Occipital lobe (tissue), 3 donors: ENCODE measurements at places on chromosomes 16 and 17.
A peak's percentile ranks its signal among the peaks of the same experiment; 100 is the strongest.

DNA sequence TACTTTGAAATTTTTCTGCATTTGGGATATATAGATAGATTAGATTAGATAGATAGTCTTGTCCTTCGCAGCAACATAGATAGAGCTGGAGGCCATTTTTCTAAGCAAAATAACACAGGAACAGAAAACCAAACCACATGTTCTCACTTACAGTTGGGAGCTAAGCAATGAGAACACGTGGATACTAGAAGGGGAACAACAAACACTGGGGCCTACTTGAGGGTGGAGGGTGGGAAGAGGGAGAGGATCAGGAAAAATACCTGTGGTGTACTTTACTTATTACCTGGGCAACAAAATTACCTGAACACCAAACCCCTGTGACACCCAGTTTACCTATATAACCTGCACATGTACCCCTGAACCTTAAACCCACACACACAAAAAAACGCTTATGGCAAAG is 14.3 kb downstream of the PRKAR1A start:
- no peak for DNase-seq

GRCh38 chr16:1723450-1724147 is 17.6 kb downstream of the MAPK8IP3 start:
- DNase-seq = no peak

GRCh38 chr16:75818491-75818890 is 92.2 kb upstream of the CPHXL start:
- no peak for DNase-seq

GRCh38 chr16:21554795-21555585 is 44.4 kb upstream of the METTL9 start:
- DNase-seq = peak; percentile 84

DNA sequence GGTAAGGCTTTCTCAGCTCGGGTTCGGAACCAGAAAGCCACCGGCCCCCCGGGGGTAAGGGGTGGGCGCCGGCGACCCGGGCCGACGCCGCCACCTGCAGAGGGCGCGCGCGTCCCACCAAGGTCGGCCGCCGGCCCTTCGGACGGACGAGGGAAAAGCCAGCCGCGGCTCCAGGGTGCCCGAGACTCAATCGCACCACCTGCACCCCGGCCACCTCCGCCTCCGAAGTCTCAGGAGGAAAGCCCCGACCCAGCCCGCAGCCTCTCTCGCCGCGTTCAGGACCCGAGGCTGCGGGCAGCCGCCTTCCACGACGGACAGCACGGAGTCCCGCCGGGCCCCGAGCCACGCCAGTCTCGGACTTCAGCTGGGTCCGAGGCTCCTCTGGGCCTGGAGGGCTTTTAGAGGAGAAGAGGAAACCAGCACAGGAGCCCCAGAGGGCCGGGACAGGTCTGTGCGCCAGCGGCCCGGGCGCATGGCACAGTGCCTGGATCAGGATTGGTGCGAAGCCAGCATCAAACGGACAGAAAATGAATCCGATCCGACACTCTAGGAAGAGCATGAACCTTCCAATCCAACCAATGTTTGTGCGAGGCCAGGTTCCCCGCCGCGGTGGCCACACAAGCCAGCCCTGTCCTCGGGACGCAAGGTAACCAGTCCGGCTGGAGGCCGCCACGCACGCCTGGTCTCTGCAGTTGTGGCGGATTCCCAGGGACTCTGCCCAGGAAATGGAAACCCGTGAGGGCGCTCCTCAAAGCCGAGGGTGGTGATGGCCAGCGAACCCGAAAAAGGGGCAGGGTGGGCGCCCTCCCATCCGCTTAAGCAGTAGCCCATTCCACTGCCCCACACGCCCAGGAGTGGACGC is 6.7 kb downstream of the CBX8 start:
- DNase-seq = no peak

GRCh38 chr16:3046641-3047386 is 453 bp downstream of the MMP25 start:
- no peak for DNase-seq

DNA sequence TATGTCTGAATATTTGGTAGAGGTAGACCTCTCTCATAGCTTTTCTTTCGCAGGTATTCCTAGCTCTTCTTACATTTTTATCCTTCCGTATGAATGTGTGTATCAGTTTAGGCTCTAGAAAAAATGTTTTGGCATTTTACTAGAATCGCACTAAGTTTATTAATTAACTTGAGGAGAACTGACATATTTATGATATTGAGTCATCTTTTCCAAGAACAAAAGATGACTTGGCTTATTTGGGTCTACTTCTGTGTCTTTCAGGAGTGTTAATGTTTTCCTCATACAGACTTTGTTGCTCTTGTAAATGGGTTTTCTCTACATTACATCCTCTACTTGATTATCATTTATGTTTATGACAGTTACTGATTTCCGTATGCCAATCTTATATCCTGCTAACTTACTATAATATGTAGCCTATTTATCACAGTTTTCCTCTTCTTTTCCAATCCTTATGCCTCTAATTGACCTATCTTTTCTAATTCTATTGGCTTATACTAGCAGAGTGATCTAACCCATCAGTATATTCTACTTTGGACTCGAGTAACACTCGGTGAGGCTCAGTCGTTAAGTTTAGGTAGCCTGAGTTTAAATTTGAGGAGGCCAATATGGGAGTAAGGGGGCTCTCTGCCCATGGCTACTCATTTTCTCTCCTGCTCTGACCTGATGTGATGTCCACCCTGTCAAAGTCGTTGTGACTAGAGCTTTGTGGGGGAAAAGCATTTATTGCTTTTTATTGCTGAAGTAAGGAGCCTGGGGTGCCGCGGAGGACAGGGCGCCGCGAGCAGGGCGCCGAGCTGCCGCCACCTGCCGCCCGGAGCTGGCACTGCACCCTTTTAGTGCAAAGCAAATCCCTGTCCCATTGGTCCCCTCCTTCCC is 20.0 kb downstream of the ST6GALNAC1 start:
- peak; percentile 31 for DNase-seq

DNA sequence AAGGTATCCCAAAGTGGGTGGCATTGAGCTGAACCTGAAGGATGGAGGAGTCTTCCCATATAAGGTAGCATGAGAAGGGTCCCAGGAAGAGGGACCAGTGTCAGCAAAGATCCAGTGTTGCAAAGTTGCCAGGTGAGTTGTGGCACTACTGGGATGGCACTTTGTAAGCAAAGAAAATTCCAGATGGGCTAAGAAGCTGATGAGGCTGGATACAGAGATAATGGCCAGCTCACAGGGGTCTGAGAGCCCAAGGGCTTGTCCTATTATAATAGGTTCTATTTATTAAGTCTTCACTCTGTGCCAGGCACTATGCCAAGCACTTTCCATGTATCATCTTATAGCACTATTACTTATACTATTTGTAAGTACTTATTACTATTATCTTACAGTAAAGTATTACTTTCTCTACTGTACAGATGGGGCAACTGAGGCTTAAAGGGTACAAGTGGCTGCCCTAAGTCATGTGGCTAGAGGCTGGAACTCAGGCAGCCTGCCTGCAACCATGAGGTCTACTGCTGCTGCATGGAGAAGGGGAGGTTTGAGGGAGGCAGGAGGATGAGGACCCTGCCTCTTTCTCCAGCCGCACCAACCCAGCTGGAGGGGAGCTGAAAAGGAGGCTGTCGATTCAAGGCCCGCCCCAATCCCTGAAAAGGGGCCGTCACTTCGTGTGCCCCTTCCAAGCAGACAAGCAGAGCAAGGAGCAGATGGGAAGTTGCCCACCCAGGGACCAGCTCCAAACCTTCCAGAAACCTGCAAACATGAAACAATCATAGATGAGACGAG is 86.5 kb downstream of the C16orf78 start:
- no peak for DNase-seq

- no peak for DNase-seq
Measured at GRCh38 chr16:610513-611381, 20.0 kb upstream of the WFIKKN1 start.

DNA sequence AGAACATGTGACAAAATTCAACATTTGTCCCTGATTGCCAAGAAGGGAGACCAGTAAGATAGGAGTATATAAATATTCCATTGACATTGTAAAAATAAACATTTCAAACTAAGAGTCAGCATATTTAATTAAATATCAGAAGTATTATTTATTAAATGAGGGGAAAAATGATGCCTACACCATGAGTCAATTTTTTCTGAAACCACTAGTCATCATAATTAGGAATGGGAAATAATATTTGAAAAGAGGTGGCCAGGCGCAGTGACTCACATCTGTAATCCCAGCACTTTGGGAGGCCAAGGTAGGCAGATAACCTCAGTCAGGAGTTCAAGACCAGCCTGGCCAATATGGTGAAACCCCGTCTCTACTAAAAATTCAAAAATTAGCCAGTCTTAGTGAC is 2.1 kb downstream of the CMTM1 start:
- DNase-seq = no peak

DNA sequence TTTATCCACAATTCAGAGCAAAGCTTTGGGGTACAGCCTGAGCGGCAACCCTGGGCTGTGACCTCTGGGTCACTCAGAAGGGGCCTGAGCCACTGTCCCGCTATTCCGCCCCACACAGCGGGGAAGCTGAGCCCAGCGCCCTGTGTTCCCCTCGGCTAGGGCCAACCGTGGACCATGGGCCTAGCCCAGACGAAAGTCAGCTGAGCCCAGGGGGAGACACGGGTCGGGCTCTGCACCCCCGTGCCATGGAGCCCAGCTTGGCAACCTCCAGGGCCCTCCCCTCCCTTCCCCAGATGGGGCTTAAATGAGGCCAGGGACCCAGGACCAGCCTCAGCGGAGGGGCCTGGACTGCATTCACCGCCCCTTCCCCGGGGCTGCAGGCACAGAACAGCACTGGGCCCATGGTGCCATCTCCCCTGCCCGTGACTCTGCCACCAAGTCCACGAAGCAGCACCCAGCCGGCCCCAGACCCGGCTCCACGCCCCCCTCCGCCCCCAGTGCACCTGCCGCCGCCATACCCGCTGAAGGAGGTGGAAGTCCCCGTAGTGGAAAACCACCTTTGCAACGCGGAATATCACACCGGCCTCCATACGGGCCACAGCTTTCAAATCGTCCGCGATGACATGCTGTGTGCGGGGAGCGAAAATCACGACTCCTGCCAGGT is 1.8 kb downstream of the TPSD1 start:
- no peak for DNase-seq

- no peak for DNase-seq
Measured at GRCh38 chr16:1098266-1098991, 2.4 kb upstream of the C1QTNF8 start.

DNA sequence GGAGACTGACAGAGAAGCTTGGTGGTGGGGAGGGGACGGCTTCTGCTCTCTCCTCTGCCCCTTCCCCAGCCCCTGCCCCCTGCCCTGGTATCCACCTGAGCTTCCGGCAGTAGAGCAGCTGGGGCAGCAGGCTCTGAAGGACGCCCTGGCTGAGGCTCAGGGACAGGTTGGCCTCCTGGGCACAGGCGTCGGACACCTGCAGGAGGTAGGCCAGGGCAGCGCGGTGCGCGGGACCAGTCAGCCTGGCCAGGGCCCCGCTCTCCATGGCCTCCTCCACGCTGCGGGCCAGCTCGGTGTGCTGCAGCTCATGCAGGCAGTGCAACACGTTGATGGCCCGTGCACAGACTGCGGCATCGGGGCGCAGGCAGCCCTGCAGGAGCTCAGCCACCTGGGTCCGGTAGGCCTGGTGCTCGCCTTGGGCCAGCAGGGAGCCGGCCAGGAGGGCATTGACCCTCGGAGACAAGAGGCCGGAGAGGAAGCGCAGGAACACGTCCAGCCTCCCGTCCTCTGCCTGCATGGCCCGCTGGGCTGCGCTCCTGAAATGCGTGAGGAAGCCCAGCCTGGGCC is 14.2 kb downstream of the NLRC3 start:
- no peak for DNase-seq

DNA sequence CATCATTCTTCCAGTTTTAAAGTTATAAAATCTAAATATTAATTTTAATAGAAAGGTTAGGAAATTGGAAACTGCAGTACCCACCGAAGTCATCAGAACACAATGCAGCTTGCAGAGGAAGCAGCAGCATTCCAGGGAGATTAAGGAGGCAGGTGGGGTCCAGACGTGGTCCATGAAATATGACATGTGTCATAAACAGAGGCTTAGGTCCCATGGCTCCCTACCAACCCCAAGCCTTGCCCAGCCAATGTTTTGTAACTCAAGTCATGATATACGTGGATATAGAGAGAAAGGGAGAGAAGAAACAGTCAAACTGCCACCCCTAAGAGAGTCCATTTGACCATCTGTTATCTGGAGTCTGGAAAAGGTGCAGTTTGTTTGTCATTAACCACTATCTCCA is 670.0 kb downstream of the TOX3 start:
- no peak for DNase-seq

DNA sequence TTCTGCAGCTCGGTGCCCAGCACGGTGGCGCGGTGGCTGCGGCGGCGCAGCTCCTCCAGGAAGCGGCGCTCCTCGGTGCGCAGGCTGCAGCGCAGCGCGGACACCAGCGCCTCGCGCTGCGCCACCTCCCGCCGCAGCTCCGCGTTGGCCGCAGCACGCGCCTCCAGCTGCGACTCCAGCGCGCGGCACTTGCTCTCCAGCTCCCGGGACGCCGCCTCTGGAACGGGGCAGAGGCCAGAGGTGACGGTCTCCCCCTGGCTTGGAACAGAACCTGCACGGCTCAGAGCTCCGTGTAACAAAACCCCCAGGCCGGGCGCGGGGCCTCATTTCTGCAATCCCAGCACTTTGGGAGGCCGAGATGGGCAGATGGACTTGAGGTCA is 13.2 kb upstream of the CLUH start:
- DNase-seq = peak; percentile 31

DNA sequence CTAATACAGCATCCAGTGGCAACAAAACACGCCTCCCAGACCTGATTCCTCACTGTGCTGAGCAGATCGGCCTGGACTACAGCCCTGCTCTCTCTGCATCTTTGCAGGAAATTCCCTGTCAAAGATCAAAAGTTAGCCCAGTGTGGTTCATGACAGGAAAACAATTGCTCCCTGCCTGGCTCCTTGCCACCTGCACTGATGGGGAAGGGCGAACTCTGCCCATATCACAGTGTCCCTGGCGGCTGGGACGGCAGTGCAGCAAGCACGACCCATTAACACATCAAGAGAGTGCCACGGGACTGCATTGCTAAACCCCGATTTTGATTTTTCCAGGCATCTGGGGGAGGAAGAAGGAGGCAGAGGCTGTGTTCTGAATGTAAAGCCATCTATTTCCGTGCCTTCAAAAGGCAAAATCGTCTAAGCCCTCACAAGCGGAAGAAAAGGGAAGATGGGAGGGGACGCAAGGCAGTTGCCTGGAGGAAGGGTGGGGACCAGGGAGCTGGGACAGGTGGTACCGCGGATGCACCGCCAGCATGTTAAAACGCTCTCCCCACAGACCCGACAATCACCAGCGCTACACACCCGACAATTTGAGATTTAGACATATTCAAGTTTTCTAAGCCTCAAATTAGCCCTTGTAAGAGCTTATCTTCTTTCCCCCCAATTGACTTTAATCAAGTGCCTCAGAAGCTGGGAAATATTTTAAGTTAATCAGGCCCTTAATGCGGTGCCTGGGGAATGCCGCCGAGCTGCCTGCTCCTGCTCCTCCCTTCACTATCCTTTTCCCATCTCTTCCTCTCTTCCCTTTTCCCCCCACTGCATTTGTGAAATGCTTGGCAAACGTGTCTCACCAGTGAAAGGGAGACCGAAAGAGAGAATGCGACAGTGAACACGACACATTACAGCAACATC is 238.8 kb upstream of the CDH5 start:
- DNase-seq = no peak

GRCh38 chr16:29674188-29674587 is 4.8 kb upstream of the QPRT start:
- peak; percentile 66 for DNase-seq
